ENCODE measurements at places on chromosomes 12 and 14.

- no peak for DNase-seq
These were observed 132.5 kb upstream of the RFLNA start for GRCh38 chr12:124162151-124163110.

DNA sequence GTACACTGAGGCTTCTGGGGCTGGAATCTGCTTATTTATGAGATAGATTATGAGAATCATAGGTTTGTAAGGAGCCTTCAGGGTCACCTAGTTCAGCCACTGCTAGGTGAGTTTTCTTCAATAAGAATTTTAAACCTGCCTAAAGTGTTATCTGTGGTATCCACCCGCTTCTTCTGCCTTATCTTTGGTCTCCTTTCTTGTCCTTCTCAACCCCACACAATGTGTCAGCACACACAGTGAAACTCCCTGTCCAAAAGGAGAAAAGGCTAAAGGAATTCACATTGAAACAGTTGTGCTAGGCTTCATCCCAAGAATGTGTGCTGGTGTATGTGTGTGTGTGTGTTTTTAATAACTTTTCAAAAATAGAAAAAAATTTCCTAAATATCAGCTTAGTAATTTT is 259.3 kb upstream of the BTG1 start:
- no peak for DNase-seq

GRCh38 chr12:5154091-5154490 is 110.4 kb downstream of the KCNA5 start:
- DNase-seq = no peak

DNA sequence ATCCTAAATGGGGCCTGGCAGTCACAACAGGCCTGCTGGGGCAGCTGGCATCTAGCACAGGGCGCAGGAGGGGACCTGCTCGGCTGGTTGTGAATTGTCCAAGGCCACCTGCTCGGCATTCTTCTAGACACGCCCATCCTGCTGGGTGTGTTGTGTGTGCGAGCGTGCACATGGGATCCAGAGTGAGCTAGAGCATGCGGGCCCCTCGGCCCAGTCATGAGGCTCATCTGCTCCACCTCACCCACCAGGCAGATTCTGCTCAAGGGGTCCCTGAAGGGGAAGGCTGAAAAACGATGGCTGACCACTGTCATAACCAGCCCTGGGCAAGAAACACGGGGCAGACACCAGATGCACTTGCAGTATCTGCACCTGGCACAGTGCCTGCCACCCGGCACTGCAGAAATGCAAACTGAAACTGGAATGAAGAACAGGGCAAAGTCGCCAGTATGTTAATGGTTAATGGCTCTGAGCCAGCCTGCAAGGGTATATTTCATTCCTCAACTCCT is 31.8 kb downstream of the MAX start:
- DNase-seq = no peak

DNA sequence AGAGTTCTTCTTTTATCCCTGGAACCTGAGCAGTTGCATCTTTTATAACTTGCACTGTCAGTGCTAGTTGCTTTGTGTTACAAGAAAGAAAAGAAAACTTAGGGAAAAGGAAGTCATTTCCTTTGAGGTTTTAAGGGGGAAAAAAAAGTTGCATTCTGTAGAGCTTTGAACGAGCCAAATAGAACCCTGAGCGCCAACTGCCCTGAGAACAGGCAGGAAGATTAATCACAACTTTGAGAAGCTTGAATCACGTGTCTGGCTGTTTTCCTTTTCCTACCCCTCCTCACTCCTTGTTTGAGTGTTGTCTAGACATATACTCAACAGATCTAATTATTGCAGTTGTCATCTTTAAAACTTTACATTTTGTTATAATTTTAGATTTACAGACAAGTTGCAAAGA is 12.5 kb downstream of the PCNX1 start:
- DNase-seq = no peak

GRCh38 chr12:101441461-101442224 is 33.5 kb upstream of the SPIC start:
- no peak for DNase-seq

- DNase-seq = no peak
These were observed 133.7 kb downstream of the PRIMA1 start for GRCh38 chr14:93654599-93654998.

DNA sequence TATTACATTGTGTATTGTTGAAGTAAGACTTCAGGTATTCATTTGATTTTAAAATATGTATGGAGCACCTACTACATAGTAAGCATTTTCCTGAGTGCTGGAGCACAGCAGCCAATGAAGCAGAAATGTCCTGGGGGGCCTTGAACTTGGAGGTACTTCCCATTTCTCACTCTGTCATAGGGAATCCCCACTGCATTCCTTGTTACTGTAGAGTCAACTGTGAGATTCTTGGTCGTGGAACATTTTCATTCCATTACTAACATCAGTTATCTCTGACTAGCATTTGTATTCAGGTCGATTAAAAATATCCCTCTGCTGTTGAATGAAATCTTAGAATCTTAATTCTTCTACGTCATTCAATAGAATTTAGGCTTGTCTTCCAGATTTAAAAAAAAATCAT is 66.7 kb downstream of the PDE3A start:
- no peak for DNase-seq

GRCh38 chr14:44525237-44525636 is 18.2 kb upstream of the FSCB start:
- DNase-seq = no peak

GRCh38 chr12:82593901-82594396 is 92.8 kb upstream of the TMTC2 start:
- DNase-seq = no peak

DNA sequence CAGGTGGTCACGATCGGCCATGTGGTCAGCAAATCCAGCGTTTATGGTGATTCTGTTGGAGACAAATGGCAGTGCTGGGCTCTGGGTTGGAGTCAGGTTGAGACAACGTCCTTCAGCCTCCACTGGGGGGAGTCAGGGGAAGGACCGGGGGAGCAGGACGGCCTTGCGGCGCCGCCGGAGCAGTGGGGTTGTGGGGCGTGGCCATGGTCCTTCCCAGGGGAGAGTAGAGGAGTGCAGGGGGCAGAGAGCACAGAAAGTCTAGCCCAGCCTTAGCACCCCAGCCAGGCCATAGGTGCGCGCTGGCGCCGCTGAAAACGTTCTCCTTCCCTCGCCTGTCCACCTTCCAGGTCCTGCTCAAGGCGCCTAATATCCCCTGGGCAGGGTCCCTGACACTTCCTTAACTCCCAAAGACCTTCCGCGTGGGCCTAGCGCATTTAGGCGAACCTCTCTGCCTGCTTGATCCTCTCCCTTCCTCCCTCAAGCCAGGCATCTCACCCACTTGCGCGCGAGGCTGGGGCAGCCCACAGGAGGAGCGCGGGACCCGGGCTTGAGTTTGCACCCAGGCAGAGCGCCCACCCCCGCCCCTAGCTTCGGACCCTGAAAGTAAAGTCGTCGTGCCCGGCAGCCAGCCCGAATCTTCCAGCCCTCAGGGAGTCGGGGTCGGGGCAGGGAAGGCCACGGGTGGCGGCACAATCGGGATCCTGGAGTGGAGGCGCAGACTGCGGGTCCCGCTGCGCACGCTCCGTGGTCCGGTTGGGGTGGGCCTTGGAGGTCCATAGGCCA is 3.1 kb upstream of the KIF26A start:
- no peak for DNase-seq

DNA sequence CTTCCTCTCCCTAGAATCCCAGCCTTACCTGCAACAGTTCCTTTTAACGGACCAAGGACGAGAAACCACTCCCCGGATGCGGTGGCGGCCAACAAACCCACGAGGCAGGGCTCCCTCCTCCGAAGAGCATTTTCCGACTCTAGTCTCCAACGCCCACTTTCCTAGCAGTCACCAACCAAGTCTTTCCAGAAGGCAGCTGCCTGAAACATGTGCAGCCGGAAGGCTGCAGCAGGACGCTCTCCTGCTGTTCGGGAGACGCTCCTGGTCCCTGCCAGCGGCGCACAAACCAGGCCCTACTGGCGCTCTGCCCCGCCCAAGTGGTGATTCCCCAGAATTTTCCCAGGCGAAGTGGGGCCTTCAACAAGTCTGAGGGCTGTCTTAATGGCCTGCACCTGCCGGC is 21.1 kb upstream of the ADAM20 start:
- DNase-seq = no peak

- no peak for DNase-seq
These were observed 65.2 kb downstream of the PAPOLA start for GRCh38 chr14:96567289-96567899.

- no peak for DNase-seq
These were observed 7.4 kb downstream of the MDM2 start for GRCh38 chr12:68815232-68815927.

GRCh38 chr12:38869036-38869435 is 36.4 kb downstream of the CPNE8 start:
- DNase-seq = no peak

GRCh38 chr12:1132311-1132710 is 141.3 kb downstream of the ERC1 start:
- DNase-seq = no peak

- DNase-seq = no peak
These were observed 227.6 kb upstream of the NOS1 start for GRCh38 chr12:117589021-117589420.

DNA sequence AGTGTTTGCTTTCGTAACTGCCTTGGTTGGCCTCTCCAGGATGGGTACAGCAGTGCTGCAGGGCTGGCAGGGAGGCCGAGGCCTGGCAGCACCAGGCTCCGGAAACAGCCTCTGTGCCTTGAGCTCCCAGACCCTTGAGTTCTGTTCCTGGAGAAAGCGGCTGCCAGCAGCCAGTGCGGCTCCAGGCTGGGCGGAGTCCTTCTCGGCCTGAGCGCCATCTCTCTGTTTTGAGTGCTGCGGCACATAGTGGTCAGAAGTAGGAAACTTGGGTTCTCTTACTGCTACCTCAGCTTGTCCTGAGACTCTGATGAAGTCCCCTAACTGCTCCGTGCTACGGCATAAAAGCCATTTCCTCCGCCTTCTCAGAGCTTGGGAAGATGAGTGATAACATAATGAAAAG is 65.9 kb downstream of the KCNA1 start:
- no peak for DNase-seq

DNA sequence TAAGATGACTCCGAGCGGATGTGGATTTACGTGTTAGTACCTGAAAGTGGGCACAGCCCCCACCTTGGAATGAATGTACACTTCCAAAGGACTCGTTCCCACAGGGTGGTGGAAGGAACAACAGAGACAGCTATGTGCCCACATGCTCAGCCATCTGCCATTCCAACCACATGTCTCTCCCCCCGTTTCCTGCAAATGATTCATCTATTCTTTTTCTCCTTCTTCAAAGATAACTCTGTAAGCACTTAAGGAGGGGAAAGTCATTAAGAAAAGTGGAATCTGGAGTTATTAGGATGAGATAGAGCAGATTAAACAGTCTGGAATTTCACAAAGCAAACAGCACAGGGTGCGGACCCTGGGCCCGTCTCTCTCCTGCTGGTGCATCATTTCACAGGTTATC is 18.5 kb upstream of the DUSP6 start:
- no peak for DNase-seq

GRCh38 chr14:51609251-51609954 is 42.3 kb upstream of the FRMD6 start:
- DNase-seq = no peak

DNA sequence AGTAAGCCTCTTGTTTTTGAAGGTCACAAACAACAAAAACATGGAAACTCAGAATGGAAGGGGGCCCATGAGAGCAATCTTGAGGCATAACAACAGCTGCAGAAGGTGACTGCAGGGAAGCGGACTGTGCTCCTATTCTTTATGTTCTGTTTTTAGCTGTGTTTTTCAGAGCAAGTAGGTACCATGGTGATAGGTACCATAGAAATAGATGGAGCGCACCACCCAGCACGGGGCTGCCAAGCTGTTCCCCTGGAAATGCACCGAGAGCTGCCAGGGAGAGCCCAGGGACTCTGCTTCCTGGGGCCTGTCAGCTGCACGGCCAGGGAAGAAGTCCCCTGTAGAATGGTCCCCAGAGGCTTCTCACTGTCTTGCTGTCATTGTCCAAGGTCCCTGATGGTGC is 32.8 kb downstream of the DGLUCY start:
- DNase-seq = no peak

DNA sequence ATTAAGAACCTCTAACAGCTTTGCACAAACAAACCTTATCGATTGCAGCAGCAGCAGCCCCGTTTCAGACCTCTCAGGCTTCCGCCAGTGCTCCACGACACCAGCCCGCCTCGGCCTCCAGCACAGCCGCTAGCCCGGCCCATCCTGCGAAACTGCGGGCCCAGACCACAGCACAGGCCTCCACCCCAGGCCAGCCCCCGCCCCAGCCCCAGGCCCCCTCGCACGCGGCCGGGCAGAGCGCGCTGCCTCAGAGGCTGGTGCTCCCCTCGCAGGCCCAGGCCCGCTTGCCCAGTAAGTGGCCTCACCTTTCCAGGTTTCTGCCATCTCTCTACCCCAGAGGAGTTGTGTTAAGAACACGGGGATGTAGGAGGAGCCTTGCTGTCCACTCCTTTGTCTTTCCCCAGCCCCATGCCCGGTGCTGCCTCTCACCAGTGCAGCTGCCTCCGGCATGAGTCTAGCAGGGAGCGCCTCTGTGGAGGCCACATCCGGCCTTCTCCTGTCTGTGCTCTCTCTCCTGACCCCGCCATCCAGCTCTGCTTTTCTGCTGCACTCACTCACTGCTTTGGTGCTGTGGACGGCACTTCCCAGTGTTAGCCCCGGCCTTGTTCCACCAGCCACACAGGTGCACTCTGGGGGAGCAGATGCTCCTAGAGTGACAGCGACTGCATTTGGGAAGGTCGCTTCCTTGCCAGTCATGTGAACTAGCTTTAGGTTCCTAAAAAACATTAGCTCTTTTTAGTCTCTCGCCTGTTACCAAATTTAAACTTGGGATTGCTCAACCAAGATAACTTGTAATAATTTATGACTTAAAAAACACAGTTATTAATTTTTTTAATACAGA is 71.5 kb downstream of the EP400 start:
- DNase-seq = no peak

DNA sequence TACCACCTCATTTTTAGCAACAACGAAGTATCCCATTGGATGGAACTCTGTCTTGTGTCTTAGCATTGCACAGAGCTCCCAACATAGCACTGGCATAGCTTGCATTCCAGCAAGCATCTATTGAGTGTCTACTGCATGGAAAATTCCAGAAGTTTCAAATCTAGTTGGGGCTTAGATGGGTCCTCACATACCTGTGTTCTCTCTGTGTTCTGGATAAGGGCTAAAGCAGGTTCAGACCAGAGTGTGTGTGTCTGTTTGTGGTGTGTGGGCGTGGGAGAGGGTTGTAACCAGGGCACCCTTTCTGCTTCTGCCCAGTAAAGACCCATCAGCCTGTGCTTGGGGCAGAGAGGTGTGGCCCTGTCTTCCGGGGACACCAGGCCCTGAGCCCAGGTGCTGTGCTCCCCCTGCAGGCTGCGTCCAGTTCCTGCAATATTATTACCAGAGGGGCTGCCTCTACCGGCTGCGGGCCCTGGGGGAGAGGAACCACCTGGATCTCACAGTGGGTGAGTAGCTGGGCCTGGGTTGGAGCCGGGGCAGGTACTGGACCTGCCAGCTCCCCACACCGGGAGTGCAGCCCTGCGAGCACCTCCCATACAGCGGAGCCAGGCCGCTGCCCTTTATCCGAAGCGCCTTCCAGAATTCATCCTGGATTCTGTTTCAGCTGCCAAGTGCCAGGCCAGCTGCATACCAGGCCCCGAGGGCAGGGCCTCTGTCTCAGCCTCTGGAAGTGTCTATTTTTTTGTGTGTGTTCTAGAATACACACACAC is 20.3 kb downstream of the RHOF start:
- DNase-seq = no peak

GRCh38 chr12:122949405-122949804 is 16.9 kb downstream of the ABCB9 start:
- no peak for DNase-seq

Measured in stimulated activated CD8-positive, alpha-beta memory T cell treated with anti-CD3 and anti-CD28 coated beads, Interleukin-15, amount 100 ng/mL, for 1 hour (primary cell).